ENCODE measurements at places on chromosomes 3 and 15. TPM values are rescaled to one million over a fixed set of nuclear protein-coding genes. Genes with fewer than 3 reads are reported as not detected.

The DISP2 gene
- under 0.01 TPM for total RNA-seq

The NTRK3 gene
- not detected for total RNA-seq

The GOLGA8G gene
- total RNA-seq = not detected

The COL7A1 gene
- total RNA-seq = 294 TPM

The COL6A5 gene
- not detected for total RNA-seq

The ARMC8 gene
- total RNA-seq = 18.1 TPM

The DLL4 gene
- total RNA-seq = not detected

The MYRIP gene
- not detected for total RNA-seq

The CELSR3 gene
- 0.60 TPM for total RNA-seq

All from airway epithelial cell (primary cell).